ENCODE measurements at places on chromosomes 2 and 18. TPM values are rescaled to one million over a fixed set of nuclear protein-coding genes. Genes with fewer than 3 reads are reported as not detected.

The UGT1A4 gene
- total RNA-seq: 5.2 TPM

The CCDC102B gene
- 9.4 TPM for total RNA-seq

The CENPA gene
- 1.3 TPM for total RNA-seq

The SS18 gene
- 64.9 TPM for total RNA-seq

The SFTPB gene
- total RNA-seq: 11.5 TPM

The RTKN gene
- 86.4 TPM for total RNA-seq

The KIAA2012 gene
- not detected for total RNA-seq

The SLC8A1 gene
- 82.9 TPM for total RNA-seq

The BCL11A gene
- total RNA-seq: 21.3 TPM

The IGFBP2 gene
- total RNA-seq: 27.7 TPM

The MRPL53 gene
- 80.9 TPM for total RNA-seq

The ALPP gene
- not detected for total RNA-seq

The SERPINB4 gene
- total RNA-seq: not detected

The CTAGE1 gene
- total RNA-seq: 0.06 TPM

The ADRA2B gene
- total RNA-seq: 0.95 TPM

The CREB1 gene
- 65.4 TPM for total RNA-seq

The NYAP2 gene
- 0.06 TPM for total RNA-seq

The CSRNP3 gene
- total RNA-seq: 7.1 TPM

The KCNE4 gene
- 7.4 TPM for total RNA-seq

The CHST9 gene
- 19.5 TPM for total RNA-seq

The ACVR1 gene
- 47.6 TPM for total RNA-seq

The ERLEC1 gene
- 50.5 TPM for total RNA-seq
